Central memory CD8-positive, alpha-beta T cell (primary cell): ENCODE measurements at places on chromosomes 3 and 15.

- no peak for DNase-seq
Measured at GRCh38 chr3:149992416-149993058, 21.8 kb upstream of the PFN2 start.

DNA sequence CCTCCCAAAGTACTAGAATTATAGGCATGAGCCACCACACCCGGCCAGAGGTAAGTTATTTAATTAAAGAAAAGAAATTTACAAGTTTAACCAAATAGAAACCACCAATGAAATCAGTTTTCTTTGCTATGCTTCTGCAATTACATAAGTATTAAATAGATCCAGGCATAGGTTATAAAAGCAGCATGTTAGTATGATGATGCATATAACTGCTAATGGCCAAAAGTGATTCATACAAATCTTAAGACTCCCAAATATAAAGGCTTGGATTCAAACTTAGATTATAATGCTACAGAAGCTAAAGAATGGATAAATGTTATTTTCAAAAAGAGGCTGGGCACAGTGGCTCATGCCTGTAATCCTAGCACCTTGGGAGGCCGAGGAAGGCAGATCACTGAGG, 32.8 kb upstream of the HDC start:
- DNase-seq: no peak

GRCh38 chr15:74603026-74603788, 12.4 kb upstream of the CLK3 start:
- DNase-seq: no peak

GRCh38 chr15:73028031-73028430, 24.2 kb upstream of the NEO1 start:
- no peak for DNase-seq

DNA sequence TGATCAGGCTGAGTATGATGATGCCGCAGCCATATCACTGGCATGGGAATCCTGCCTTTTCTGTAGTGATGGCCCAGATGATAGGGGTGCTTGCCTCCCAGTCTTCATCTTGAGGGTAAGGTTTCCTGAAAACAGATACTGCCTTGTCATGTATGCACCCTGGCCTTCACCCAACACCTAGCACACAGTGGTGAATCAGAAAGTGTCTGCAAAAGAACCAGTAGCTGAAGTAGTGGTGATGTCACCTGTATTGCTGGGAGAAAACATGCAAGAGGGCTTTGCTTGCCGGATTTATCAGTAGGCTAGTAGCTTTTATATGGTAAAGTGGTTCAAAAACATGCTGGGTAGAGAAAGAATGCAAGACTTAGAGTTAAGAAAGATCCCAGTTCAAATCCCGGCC, 419.8 kb upstream of the WNT5A start:
- DNase-seq: no peak
